Astrocyte (in vitro differentiated cells and primary cell): ENCODE measurements at places on chromosomes 3 and 15. TPM values are rescaled to one million over a fixed set of nuclear protein-coding genes. Genes with fewer than 3 reads are reported as not detected.

Gene CNTN4
- not detected in 2 replicates for total RNA-seq

Gene OR5K2
- total RNA-seq: not detected in 2 replicates

Gene IGSF11
- total RNA-seq: 0.22 and 0.39 TPM in 2 replicates

Gene FBN1
- 210 and 298 TPM in 2 replicates for total RNA-seq

DNA sequence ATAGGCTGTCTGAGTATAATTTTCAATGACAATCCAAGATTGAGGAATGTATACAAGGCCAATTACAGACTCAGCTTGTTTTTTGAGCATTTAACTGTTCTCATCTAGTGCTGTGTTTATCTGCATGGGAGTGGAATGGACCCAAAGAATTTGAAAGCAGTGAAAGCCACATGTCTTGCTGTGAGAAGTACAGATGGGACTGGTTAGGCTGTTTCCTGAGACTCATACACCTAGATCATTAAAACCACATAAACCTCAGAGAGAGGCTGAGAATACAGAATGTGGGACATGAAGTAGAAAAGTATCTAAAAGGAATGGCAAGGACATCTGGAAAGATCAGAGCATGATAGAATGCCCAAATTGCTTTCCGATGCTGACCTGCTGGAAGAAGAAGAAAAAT lies 224.6 kb downstream of the NLGN1 start:
- no peak overlapping the region for H3K27ac ChIP-seq
- H3K36me3 ChIP-seq: no peaks in the 10 kb centered on the region
- H3K27me3 ChIP-seq: no peaks in the 10 kb centered on the region

DNA sequence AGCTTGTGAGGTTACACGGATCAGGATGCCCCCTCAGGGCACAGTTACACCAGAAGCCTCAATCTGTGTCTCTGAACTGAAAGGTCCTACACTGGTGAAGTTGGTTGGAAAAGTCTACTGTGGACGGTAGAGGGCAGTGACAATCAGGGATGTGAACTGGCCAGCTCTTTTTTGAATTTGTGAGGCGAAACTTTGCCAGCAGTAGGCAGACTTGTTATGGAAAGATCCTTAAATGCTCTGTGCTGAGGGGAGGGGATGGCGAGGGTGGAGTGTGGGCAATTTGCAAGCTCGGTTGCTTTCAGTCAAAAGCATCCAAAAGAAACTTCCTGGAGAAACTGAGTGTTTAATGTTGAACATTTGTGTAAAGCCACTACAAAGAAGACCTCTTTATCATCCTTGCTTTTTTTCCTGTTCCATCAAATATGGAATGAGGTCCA lies 127.4 kb upstream of the ABHD17C start:
- peak overlapping the region; percentile 69 for H3K27ac ChIP-seq
- H3K4me1 ChIP-seq: peaks cover 22% of the 10 kb centered on the region
- peak; percentile 76 for DNase-seq
- no peaks in the 10 kb centered on the region for H3K36me3 ChIP-seq

DNA sequence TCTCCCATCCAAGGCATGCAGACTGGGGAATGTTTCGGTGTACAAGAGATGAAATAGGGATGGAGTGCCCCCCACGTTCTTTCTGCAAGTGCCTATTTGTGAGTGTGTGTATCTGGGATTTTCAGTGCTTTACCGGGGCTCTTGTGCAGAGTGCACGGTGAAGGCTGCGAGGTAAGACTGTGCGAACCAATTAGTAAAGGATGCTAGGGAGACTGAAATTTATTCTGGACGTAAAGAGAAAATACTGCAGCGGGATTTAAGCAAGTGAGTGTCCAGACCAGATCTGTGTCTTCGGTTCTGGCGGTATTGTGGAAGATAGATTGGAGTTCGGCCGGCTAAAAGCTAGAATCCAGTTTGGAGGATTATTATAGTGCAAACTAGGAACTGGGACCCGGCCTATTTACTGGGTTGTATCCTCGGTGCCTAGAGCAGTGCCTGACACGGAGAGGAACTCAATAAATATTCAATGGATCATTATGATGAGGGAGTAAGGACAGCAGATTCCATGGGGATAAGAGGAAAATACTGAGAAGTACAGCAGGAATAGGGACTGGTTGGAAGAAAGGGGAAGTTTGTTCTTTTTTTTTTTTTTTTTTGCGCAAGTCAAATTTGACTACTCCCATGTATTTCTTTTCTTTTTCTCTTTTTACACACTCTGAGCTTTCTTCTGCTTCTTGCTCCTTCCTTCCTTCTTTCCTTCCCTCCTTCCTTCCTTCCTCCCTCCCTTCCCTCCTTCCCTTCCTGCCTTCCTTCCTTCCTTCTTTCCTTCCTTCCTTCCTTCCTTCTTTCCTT lies 580 bp upstream of the MAGEF1 start:
- DNase-seq: peak; percentile 90
- H3K27me3 ChIP-seq: no peaks in the 10 kb centered on the region
- no peak overlapping the region for H3K27ac ChIP-seq
- H3K4me3 ChIP-seq: peak overlapping the region; percentile 92
- peaks cover 24% of the 10 kb centered on the region for H3K4me1 ChIP-seq

Gene CPN2
- not detected in 2 replicates for total RNA-seq

DNA sequence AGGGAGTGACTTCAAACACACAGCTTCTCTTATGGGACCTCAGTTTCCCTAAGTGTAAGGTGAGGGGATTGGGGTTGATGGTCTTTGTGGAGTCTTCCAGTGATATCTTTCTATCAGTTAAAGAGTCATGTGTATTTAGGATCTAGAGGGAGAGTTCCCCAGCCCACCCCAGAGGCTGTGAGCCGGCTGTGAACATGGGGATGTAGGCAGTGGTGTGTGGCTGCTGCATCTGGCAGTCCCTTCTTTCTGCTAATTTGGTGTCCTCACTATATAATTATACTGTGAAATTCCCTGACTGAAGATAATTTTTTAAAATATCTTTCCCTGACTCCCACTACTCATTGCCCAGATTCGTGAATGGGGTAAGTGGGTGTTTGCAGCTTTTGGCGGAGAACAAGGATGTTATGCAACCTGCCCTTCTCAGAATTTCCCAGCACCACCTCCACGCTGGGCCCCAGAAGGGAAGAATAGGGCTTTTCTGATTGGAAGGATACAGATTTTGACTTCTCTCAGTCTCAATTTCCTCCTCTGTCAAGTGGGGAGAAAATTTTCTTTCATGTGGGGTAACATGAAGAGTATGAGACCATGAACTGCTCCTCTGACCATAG lies 79.0 kb upstream of the RASGRF1 start:
- H3K36me3 ChIP-seq: no peaks in the 10 kb centered on the region
- no peak overlapping the region for H3K4me3 ChIP-seq
- DNase-seq: no peak
- H3K27ac ChIP-seq: no peak overlapping the region
- peaks cover 3% of the 10 kb centered on the region for H3K27me3 ChIP-seq

GRCh38 chr3:62169906-62170660 lies 203.3 kb downstream of the FEZF2 start:
- DNase-seq: peak; percentile 74
- H3K27ac ChIP-seq: peak overlapping the region; percentile 27
- H3K4me1 ChIP-seq: peaks cover 17% of the 10 kb centered on the region
- no peaks in the 10 kb centered on the region for H3K36me3 ChIP-seq
- H3K27me3 ChIP-seq: no peaks in the 10 kb centered on the region

Gene C3orf49
- total RNA-seq: not detected in 2 replicates
